ENCODE measurements at places on chromosomes 7 and 10.

GRCh38 chr7:117036053-117036669 is 82.9 kb downstream of the ST7 start:
- no peak for DNase-seq

DNA sequence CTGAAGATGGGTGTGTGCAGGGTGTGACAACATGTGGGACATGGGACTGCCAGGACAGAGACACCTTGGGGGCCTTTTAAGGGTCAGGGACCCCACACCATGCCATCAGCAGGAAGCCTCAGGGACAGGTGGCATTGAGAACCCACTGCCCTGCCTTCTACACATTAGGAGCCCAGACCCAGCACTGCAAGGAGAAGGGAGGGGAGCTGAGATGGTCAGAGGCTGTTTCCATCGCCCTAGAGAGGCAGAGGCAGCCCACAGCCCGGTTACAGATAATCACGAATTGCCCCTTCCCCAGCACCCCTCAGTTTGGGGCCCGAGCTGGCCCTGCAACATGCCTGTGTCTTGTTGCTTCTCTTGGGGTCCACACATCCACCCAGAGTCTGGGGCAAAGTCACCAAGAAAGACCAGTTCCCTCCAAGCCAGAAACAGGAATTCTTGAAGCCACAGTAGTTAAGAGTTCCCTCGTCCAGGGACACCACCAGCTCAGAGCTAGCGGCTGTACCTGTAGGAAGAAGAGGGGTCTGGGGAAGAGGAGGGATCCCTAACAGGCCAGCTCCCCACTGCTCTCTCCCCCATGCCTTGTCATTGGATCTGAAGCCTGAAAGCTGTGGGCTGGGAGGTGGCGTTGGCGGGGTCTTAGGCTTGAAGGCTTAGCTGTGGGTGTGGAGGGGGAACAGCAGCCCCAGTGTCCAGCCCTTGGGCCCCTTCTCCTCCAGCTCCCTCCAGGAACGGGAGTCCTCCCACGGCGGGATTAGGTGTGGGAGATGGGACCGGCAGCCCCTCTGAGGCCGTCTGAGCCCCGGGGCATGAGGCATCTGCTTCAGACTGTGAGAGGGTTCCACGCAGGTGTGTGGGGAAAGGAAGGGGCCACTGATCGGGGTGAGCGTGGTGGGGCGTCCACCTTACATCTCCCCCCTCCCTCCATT is 44.8 kb upstream of the ELFN1 start:
- no peak for DNase-seq

GRCh38 chr7:157730614-157731013 is 393.8 kb downstream of the DNAJB6 start:
- DNase-seq = no peak

- DNase-seq = peak; percentile 72
Measured at GRCh38 chr7:117124591-117125220, 171.4 kb downstream of the ST7 start.

GRCh38 chr10:14652067-14652466 is 122.6 kb downstream of the FAM107B start:
- DNase-seq = no peak

DNA sequence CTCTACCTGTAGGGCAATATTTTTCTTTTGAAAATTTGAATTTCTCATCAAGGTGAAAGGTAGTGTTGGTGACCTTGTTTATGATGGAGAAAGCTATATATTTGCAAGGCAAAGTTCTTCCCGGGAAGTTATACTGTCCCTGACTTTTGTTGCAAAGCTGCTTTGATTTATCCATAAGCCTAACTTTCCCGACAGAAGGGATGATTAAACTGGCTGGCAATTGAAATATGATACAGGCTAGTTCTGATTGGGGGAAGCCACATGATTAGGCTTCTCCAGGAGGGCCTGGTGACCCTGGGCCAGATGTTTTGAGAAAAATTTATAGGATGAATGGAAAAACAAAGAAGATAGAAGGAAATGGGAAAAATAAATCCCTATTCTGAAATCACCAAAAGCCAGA is 215.5 kb downstream of the ACTR3B start:
- no peak for DNase-seq

DNA sequence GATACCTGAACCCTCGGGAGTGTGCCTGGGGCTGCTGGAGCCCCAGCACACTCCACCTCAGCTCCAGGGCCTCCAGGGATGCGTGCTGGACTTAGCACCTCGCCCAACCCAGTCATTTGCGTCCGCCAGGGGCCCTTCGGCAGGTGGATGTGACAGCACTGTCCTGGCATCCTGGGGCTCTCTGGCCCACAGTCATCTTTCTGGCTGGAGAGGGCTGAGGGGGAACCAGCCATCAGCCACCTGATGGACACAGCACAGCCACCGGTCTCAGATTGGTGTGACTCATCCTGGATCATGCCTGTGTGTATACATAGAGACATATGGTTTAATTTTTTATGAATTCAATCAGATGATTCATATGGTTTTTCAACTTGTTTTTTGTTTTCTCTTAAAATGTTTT is 11.1 kb downstream of the ZNF775 start:
- DNase-seq = no peak

DNA sequence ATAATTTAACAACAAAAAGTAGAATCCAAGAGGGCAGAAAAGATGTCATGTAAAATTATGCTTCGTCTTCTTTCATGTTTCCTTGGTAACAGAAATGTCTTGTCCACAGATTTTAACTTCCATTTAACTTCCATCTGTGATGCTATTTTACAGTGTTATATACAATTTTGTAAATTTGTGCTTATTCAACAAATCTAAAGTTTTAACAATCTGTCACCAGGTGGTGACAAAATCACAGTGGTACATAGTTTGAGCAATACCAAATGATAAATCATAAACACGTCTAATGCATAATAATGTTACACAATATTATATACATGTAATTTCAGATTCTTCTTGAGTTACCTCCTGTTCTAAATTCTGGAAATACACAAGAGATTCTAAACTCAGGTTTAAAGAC is 784.4 kb upstream of the CELF2 start:
- DNase-seq = no peak

DNA sequence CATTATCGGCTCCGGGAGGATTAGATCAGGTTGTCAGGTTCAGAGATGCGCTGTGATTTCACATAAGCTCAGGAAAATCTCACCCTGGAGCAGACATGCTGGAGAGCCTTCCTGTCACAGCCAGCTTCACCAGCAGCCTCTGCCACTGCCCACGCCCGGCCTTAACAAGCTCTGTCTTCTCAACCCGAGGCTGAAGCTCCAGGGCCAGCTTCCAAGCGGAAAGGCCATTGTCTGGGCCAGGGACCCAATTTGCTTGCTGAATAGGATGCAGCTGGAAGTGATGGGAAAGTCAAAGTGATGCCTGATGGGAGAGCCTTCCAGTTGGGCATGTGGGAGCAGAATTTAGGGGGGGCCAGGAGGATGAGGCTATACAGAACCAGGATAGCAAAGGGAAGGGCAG is 36.3 kb downstream of the C10orf105 start:
- DNase-seq = no peak

DNA sequence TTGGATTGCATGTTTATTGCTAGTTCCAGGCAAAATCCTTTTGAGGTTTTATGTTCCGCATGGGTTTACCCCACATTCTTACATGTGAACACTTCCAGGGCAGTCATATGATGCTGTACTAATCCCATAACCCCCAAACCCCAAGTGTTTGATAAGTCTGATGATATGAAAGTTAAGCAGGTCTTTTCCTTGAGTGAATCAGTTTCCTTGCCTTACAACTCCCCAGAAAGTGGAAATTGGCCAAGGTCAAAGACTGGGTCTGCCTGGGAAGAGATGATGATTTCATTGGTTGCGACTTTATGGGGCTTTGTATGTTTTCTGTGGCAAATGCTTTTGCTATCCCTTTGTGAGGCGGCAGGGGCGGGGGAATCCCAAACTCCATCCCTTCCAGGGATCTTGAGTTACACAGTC is 24.7 kb downstream of the AFAP1L2 start:
- no peak for DNase-seq

- DNase-seq = no peak
Measured at GRCh38 chr7:90604383-90604782, 8.3 kb downstream of the CDK14 start.

- no peak for DNase-seq
Measured at GRCh38 chr7:64551375-64552142, 11.3 kb downstream of the ZNF680 start.

DNA sequence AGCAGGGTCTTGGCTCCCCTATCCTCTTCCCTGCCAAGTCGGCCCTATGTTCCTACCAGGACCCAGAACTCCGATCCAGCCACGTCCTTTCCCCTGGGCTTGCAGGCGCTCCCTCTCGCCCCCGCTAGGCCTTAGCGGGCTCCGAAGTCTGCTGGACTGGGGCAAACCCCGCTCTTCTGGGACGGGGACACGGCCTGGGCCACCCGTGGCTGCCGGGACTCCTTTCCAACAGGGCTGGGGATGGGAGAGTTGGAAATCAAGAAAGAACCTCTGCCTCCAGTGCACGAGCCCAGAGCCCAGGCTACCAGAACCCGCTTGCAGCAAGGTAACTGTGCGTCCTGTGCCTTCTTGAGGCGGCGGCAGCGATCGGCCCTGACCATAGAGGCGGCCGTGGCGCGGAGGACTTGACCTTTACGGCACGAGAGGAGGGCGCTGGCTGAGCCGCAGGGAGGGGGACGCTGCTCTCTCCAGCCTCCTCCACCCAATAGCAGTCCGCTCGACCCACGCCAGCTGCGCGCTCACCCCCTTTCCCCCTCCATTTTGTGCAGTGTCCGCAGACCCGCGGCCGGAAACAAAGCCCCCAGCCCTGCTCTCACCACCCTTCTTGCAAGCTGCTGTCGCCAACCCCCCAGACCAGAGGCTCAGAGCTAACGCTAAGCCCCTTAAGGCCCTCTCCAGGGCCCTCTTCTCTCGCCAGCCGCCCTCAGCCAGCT is 7.0 kb upstream of the HOXA11 start:
- DNase-seq = no peak

DNA sequence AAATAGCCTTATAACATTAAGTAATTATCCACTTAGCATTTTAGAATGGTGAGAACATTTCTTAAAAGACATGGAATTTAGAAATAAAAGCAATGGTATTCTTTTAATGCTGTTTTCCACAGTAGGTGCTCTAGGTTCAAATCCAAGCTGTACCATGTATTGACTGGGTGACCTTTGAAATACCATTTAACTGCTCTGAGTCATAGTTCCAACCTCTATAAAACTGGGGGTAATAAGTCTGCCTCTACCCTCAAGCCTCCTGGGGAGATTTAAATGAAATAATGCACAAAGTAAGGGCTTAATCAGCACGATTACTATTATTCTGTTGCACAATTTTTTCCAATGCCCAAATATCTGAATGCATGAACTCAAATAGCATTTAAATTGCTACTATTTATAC is 236.4 kb upstream of the CCDC6 start:
- no peak for DNase-seq

DNA sequence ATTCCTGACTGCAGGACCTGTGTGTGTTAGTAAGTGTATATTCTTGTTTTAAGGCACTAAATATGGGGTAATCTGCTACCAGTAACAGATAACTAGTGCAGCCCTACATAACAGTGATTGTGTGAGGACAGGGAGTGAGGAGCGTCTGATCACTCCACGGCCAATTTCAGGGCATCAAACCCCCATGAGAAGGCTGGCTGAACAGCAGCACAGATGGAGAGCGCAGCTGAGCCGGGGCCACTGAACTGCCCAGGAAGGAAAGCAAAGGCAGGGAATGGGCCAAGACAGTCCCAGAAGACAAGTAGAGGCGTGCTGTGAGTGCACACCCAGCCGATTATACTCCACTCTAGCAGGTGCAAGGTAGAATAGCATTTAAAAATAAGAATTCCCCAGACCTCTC is 157.1 kb upstream of the CHST15 start:
- no peak for DNase-seq

DNA sequence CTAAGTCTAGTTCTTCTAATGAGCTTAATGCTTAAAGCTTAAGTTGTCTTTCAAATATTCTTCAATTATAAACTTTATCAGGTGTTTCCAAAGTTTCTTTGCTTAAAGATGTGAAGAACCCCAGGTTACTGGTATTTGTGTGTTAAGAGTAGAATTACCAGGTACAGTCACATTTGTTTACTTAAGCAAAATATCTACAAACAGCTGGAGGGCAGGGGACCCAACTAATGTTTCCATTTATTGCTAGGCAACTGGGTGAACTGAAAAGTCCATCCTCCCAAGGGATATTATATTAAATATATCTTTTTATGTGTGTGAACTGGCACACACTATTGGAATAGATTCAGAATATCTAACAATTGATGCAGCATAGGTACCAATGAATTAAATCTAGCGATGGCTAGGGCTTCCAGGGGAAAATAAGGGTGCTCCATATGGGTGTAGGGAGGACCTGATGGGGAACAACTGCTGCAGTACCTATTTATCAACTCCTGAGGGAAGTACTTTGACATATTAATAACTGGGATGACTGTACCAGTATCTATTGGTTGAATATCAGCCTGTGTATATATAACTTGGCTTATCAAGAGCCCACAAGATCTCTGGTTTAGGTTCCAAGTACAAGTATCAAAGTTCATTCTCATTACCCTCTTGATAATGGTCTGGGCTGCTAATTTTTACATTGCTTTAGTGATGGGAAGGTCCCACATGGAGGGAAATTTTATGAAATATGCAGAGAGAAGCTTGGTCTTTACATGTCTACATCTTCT is 10.3 kb upstream of the AGR3 start:
- no peak for DNase-seq

DNA sequence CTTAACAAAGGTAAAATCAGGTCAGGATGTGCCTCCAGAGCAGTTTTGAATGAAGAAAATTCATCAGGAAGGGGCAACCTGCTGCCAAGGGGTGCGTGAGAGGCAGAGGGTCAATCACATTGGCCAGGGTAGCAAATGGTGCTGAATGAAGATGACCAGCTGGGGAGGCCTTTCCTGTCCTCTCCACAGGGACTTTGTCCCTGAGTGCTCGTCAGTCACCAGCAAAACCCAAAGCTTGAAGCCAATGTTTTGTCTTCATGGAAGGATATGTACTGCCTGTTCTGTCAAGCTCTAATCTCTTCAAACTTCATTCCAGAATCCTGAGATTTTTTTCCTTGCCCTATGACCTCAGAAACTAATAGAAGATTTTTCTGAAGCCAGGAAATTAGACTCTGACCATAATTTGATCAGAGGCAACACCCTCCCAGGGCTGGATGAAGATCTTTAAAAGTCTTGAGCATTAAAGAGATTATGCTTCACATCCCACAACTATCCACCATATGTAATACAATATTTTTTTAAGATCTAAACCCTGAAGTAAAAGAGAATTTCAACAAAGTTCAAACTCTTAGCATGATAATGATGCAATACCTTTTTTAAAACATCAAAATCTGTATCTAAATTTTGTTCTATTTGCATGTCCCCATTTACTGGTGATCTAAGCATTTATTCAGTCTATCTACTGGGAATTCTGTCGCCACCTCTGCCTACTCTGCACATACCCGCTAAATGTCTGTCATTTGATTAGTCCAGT is 243.0 kb downstream of the SNX13 start:
- DNase-seq = no peak

Measured in stimulated activated CD4-positive, alpha-beta T cell treated with anti-CD3 and anti-CD28 coated beads, Interleukin-15, amount 100 ng/mL, for 48 hours (primary cell).